ENCODE measurements at places on chromosomes 3 and 15. TPM values are rescaled to one million over a fixed set of nuclear protein-coding genes. Genes with fewer than 3 reads are reported as not detected.
A peak's percentile ranks its signal among the peaks of the same experiment; 100 is the strongest.

- H3K4me3 ChIP-seq = no peak overlapping the region
- no peaks in the 10 kb centered on the region for H3K27me3 ChIP-seq
- H3K27ac ChIP-seq = no peak overlapping the region
- no peaks in the 10 kb centered on the region for H3K4me1 ChIP-seq
- H3K36me3 ChIP-seq = peaks cover 25% of the 10 kb centered on the region
Measured at GRCh38 chr3:10240799-10241198, 7.5 kb upstream of the TATDN2 start.

- DNase-seq = no peak
- H3K4me3 ChIP-seq = no peak overlapping the region
- peaks cover 3% of the 10 kb centered on the region for H3K4me1 ChIP-seq
- H3K27me3 ChIP-seq = no peaks in the 10 kb centered on the region
Measured at GRCh38 chr3:169430707-169431404, 232.7 kb downstream of the MECOM start.

GRCh38 chr15:98891301-98891700, 116.3 kb downstream of the PGPEP1L start:
- H3K4me1 ChIP-seq = peaks cover 12% of the 10 kb centered on the region
- peaks cover 20% of the 10 kb centered on the region for H3K36me3 ChIP-seq
- no peak overlapping the region for H3K4me3 ChIP-seq
- no peak overlapping the region for H3K27ac ChIP-seq
- H3K27me3 ChIP-seq = no peaks in the 10 kb centered on the region

DNA sequence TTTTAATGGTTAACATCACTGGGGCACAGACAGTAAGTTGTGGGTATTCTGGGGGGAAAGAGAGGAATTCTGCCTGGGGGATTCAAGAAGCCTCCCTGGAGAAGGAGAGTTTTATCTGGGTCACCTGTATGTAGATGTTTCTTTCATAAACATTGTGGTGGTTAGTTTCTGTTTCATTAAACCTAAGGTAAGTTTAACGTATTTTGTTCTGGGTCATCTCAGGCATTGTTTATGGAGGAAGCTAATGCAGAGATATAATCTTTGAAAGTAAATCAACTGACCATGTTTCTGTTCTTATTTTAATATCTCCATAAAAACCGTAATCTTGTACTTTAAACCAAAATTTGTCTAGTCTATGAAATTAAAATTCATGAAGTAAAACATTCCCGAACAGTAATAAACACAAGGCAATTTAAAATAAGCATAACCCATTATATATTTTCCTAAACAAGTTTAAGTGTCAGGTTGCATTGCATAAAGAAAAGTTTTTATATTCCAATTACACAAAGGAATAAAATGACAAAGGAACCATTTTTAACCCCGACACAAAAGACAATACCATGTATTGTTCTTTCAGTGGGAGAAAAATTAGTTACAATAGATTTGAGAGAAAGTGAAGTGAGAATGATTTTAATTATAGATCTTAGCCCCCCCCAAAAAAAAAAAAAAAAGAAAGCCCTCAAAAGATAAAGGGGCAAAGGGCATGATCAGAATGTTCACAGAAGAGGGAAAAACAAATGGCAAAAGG, 274.6 kb upstream of the TBL1XR1 start:
- no peak for DNase-seq
- no peaks in the 10 kb centered on the region for H3K36me3 ChIP-seq
- H3K27ac ChIP-seq = no peak overlapping the region
- no peak overlapping the region for H3K4me3 ChIP-seq

DNA sequence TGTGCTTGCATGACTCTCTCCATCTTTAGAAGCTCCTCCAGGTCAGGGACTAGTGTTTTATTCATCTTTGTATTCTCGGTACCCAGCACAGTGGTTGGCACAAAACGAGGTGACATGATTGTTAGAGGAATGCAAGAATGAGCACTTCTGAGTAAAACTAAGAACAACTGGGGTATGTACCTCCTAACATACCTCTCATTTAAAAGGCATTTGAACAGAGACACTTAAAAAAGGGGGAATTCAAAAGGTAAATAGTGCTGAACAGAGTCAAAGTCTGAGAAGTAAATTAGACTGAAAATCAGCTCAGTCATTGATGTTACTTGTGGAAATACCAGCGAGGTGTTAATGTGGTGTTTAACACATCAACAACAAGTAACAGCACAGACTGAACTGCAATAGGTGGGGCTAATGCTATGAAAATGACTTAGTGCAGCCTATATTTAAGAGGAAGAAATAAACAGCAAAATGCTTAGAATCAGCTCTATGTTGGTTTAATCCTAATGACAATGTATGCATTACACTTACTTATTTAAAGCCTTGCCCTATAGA, 102.4 kb downstream of the TMCO5A start:
- no peaks in the 10 kb centered on the region for H3K36me3 ChIP-seq
- H3K4me1 ChIP-seq = no peaks in the 10 kb centered on the region
- DNase-seq = no peak
- no peak overlapping the region for H3K4me3 ChIP-seq
- no peaks in the 10 kb centered on the region for H3K27me3 ChIP-seq
- H3K27ac ChIP-seq = no peak overlapping the region

DNA sequence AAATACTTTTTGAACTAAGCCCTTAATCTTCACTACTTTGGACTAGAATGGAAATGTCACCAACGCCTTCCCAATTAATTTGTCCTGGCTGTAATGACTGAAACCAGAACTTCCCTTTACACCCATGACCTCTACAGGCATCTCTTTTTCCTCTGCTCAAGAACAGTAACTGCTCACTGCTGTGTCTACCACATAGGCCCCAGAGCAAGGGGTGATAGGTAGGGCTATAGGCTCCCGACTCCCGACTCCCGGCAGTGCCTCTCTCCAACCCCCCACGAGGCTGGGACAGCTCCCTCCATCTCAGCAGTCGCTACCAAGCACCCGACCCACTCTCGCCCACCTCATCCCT, 384 bp upstream of the LEKR1 start:
- H3K4me1 ChIP-seq = no peaks in the 10 kb centered on the region
- peak overlapping the region; percentile 63 for H3K4me3 ChIP-seq
- H3K27ac ChIP-seq = peak overlapping the region; percentile 97
- no peaks in the 10 kb centered on the region for H3K36me3 ChIP-seq
- H3K27me3 ChIP-seq = no peaks in the 10 kb centered on the region

DNA sequence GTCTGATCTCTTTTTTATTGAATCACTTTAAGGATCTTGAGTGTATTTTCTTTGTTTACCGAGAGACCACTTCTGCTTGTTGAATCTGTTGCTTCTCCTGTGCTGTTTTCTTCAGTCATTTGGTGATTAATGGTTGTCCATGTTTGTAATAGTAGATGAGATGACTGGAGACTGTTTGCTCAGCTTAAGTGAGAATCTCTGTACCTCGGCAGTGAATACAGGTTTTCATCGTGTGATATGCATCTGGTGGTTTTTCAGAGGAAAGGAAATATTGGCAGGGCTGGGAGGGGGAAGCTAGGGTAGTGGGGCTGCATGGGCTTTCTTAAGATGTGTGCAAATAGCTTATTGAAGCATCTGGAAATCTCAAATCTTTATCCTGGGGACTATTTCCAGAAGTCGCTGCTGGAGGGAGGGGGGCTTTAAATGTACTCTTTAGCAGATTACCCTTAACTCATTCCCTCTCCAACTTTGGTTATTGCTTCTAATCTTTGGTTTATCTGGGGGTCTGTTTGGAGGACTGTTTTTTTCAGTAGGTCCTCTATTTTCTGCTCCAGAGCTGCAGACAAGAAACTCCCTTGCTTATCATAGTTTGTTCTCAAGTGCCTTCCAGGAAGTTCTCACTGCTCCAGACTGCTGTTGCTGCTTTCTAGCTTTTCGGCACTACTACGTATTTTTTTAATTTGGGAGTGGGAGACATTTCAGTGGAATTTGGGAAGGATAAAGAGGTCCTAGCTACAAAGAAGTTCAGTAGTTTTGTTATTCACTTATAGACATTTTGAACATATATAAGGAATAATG, 19.4 kb downstream of the CMTM8 start:
- DNase-seq = no peak
- H3K27me3 ChIP-seq = no peaks in the 10 kb centered on the region
- H3K4me1 ChIP-seq = no peaks in the 10 kb centered on the region
- H3K4me3 ChIP-seq = no peak overlapping the region
- H3K36me3 ChIP-seq = peaks cover 4% of the 10 kb centered on the region
- H3K27ac ChIP-seq = no peak overlapping the region

DNA sequence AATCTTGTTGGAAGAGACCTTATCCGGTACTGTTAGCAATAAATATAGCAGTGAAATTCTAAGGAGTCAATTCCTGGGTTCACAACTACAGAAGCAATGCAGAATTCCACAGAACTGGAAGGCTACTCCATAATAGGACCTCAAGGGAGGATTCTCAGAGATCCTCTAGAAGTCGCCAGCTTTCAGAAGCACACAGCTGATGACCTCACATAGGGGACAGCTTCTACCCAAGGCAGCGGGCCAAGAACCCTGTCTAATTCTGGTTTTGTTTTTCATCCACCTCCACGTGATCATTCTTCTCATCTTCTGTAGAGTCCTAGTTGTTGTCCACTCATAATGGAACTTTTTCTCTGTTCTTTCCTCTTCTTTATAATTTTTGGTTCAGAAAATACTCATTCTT, 99.4 kb downstream of the ERC2 start:
- no peaks in the 10 kb centered on the region for H3K36me3 ChIP-seq
- H3K4me3 ChIP-seq = no peak overlapping the region

The PIGZ gene
- 1.4 TPM for total RNA-seq

DNA sequence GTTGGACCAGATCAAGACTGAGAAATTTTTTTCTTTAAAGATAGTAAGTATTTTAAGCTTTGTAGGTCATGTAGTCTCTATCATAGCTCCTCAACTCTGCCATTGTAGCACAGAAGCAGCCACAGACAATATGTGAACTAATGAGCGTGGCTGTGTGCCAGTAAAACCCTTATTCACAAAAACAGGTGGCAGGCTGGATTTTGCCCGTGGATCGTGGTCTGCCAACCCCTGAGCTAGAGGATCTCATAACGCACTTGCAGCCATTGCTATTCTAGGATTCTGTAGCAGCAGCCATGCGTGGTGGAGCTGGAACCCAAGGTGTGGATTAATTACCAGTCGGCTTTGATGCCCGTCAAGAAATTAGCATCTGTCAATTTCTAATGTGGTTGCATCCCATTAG, 68.7 kb upstream of the PLXNA1 start:
- no peak overlapping the region for H3K4me3 ChIP-seq
- no peak for DNase-seq
- H3K27ac ChIP-seq = no peak overlapping the region
- no peaks in the 10 kb centered on the region for H3K36me3 ChIP-seq

GRCh38 chr3:53763353-53763752, 82.9 kb downstream of the CHDH start:
- no peaks in the 10 kb centered on the region for H3K4me1 ChIP-seq
- H3K27ac ChIP-seq = no peak overlapping the region
- no peaks in the 10 kb centered on the region for H3K27me3 ChIP-seq

The CTXN2 gene
- total RNA-seq = not detected

The RPL29 gene
- 711 TPM for total RNA-seq

GRCh38 chr3:14843321-14843720, 24.6 kb downstream of the FGD5 start:
- no peak overlapping the region for H3K4me3 ChIP-seq
- peaks cover 38% of the 10 kb centered on the region for H3K4me1 ChIP-seq
- H3K27me3 ChIP-seq = no peaks in the 10 kb centered on the region
- H3K27ac ChIP-seq = peak overlapping the region; percentile 33
- no peak for DNase-seq
- H3K36me3 ChIP-seq = no peaks in the 10 kb centered on the region

DNA sequence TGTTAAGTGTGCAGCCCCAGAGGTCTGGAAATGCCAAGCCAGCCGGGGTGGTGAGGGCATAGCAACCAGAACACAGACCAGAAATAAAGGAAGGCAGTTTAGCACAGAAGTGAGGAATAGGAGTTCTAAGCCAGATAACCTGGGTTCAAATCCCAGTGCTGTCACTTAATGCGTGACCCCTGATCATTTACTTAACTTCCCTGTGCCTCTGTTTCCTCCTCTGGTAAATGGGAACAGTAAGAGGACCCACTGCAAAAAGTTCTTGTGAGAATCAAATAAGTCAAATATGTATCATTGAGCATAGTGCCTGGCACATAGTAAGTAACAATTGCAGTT, 125.2 kb upstream of the ARHGEF3 start:
- no peaks in the 10 kb centered on the region for H3K27me3 ChIP-seq
- H3K4me1 ChIP-seq = peaks cover 16% of the 10 kb centered on the region

- H3K36me3 ChIP-seq = no peaks in the 10 kb centered on the region
- no peaks in the 10 kb centered on the region for H3K4me1 ChIP-seq
- H3K27ac ChIP-seq = no peak overlapping the region
- no peaks in the 10 kb centered on the region for H3K27me3 ChIP-seq
- DNase-seq = no peak
Measured at GRCh38 chr3:64460141-64460730, 227.6 kb downstream of the ADAMTS9 start.

DNA sequence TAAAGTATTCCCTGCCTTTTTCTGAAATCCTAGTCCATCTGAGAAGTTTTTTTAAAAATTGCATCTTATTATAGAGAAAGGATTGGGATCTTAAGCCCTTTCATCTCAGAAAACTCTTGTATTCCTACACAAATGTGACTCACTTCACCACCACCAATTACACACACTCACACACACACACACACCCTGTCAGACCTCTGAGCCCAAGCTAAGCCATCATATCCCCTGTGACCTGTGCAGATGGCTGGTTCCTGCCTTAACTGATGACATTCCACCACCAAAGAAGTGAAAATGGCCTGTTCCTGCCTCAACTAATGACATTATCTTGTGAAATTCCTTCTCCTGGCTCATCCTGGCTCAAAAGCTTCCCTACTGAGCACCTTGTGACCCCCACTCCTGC, 1181.9 kb downstream of the ROBO2 start:
- no peak for DNase-seq
- no peaks in the 10 kb centered on the region for H3K4me1 ChIP-seq

DNA sequence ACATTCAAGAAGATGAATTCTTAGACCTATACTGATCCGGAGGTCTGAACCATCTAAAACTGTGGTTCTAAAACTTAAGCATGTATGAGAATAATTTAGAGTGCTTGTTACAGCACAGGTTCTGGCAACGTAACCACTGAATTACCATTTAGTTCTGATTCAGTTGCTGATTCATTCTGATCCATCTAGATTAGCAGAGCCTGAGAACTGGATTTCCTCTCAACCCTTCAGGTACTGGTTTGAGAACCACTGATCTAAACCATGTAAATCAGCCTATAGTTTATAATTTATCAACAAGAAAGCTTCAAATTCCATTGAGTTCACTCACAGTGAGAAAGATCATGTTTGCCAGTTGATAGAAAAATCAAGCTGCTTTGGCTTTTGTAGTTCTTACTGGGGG, 1001.1 kb upstream of the EPHA6 start:
- no peak overlapping the region for H3K27ac ChIP-seq
- no peaks in the 10 kb centered on the region for H3K36me3 ChIP-seq
- H3K4me1 ChIP-seq = no peaks in the 10 kb centered on the region
- H3K27me3 ChIP-seq = no peaks in the 10 kb centered on the region

- no peaks in the 10 kb centered on the region for H3K27me3 ChIP-seq
- H3K36me3 ChIP-seq = peaks cover 6% of the 10 kb centered on the region
- H3K27ac ChIP-seq = no peak overlapping the region
- H3K4me1 ChIP-seq = no peaks in the 10 kb centered on the region
Measured at GRCh38 chr15:99155961-99156443, 51.1 kb downstream of the SYNM start.

- H3K27ac ChIP-seq = peak overlapping the region; percentile 29
- no peaks in the 10 kb centered on the region for H3K4me1 ChIP-seq
- no peak overlapping the region for H3K4me3 ChIP-seq
Measured at GRCh38 chr15:75836959-75837334, 6.3 kb upstream of the UBE2Q2 start.

The SLC27A2 gene
- 6.6 TPM for total RNA-seq

GRCh38 chr15:74044267-74045110, 37.9 kb downstream of the GOLGA6A start:
- peaks cover 6% of the 10 kb centered on the region for H3K36me3 ChIP-seq
- no peaks in the 10 kb centered on the region for H3K4me1 ChIP-seq
- no peaks in the 10 kb centered on the region for H3K27me3 ChIP-seq
- no peak overlapping the region for H3K4me3 ChIP-seq
- peak overlapping the region; percentile 62 for H3K27ac ChIP-seq
- no peak for DNase-seq

The RHCG gene
- 0.17 TPM for total RNA-seq

The TMEM45A gene
- total RNA-seq = 27.3 TPM

The NOX5 gene
- 0.09 TPM for total RNA-seq

Data from lung (tissue), 17 donors.